HS-27A (cell line): ENCODE measurements at places on chromosomes 12 and 14.

DNA sequence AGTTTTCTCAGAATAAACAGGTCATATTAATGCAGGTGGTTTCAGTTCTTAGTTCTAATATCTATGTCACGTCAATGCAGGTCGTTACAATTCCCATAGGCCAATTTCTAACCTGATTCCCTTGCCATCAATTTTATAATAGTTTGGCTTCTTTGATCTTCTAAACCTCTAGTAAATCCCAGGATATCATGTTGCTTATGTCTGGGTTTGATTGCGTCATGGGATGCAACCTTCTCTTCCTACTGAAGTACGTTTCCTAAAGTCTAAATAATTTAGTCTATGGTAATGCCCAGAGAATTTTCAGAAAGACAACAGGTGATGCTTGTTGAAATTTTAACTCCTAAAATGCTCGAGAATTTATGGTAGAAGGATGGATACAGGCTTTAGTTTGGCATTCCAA is 19.2 kb downstream of the TAS2R7 start:
- no peak for DNase-seq

GRCh38 chr12:31386364-31386777 is 60.4 kb upstream of the SINHCAF start:
- DNase-seq = no peak

DNA sequence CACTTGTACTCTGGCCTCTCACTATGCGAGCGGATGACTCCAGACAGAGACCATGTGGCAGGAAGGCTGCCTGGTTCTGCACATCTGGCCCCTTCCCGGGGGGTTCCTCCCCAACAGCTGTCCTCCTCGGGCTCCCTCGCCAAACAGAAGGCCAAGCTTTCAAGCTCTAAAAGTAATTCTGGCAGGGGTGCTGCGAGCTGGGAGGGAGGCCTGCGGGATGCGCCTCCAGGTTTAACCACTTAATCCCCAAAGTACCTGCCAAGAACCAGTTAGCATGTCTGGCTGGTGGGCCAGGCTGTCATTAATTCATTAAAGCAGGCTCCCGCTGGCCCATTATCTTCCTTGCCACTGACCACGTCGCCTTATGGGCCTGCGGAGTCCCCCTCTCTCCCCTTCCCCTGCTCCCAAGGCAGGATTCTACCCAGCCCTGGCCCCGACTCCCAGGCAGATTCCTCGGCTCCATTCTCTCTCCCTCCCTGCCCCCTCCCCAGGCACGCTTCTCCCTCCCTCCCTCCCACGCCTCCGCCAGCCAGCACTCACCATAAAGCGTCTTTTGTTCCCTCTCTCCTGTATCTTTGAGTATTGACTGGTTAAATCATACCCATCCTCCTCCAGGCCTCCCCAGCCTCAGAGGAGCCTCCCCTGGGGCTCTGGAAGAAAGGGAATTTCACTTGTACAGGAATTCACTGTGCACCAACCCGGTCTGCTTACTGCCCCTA is 4.9 kb downstream of the HRK start:
- DNase-seq = no peak

DNA sequence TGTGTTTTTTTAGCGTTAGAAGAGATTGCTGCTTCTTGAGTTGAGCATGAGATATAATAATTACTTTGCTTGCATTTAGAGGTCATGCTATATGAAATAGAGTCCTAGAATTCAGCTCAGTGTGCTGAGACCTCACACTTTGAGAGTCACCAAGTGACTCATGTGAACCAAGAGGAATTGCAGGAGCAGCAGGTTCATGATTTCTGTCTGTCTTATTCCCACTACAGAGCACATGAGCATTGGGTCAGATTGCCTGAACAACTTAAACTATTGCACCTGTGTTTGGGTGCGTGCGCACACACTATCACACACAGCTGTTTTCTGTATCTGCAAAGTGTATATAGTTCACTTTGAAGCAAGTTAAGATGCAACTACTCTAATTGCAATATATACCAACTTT is 109.3 kb downstream of the FGD4 start:
- DNase-seq = no peak

- no peak for DNase-seq
Observed at GRCh38 chr14:35285168-35286002, 6.8 kb upstream of the PSMA6 start.

GRCh38 chr14:42729681-42730080 is 1123.0 kb downstream of the LRFN5 start:
- DNase-seq = no peak

DNA sequence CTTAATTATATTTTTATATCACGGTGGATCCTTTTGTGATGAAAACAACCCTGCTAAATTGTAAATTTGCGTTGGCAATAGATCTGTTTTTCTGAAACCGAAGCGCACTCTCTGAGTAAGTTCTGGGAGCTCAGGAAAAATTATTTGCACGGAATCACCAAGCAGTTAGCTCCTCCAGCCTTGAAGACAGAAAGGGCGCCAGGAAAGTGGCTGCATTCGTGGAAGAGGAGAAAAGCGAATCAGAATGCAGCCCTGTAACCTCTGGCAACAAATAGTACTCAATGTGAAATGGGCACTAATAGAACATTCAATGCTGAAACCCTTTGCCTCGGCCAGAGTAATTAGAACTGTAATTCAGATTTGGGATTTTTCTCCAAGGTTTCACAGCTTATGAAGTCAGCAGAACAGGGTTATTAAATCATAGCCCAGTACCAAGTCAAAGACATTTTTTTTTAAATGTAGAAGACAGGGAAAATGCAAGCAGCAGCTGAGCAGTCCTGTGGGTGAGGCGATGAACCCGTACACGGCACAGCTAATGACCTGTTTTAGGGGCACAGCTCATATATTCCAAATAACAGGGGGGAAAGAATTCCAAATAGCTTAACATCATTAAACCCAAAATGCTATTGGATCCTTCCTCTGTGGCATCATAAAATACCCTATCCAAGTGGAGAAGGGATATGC is 251.4 kb downstream of the EGLN3 start:
- DNase-seq = no peak

DNA sequence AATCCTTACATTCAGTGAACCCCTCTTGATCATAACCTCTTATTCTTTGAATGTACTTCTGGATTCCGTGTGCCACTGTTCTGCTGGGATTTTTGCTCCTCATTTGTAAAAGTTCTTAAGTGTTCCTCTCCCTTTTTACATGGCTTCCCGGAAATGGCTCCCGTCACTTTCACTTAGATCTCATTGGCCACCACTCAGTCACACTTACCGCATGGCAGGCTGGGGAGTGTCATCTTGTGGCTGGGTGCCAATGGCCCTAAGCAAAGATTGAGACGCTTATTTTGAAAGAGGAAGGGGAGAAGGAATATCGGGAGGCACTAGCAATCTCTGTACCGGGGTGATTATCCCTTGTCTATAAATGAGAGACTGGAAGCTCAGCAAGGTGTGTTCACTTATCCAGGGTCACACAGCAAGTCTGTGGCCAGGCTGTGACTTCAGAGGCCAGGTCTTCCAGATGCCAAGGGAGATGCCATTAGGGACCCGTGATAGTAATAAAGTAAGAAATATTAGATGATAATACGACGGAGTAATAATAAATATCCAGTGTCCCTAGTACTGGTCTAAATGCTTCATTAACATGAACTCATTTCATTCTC is 68.8 kb downstream of the RNFT2 start:
- no peak for DNase-seq

- peak; percentile 67 for DNase-seq
Observed at GRCh38 chr12:105256921-105257320, 20.9 kb upstream of the APPL2 start.

GRCh38 chr12:14187966-14188365 is 177.5 kb upstream of the ATF7IP start:
- no peak for DNase-seq

DNA sequence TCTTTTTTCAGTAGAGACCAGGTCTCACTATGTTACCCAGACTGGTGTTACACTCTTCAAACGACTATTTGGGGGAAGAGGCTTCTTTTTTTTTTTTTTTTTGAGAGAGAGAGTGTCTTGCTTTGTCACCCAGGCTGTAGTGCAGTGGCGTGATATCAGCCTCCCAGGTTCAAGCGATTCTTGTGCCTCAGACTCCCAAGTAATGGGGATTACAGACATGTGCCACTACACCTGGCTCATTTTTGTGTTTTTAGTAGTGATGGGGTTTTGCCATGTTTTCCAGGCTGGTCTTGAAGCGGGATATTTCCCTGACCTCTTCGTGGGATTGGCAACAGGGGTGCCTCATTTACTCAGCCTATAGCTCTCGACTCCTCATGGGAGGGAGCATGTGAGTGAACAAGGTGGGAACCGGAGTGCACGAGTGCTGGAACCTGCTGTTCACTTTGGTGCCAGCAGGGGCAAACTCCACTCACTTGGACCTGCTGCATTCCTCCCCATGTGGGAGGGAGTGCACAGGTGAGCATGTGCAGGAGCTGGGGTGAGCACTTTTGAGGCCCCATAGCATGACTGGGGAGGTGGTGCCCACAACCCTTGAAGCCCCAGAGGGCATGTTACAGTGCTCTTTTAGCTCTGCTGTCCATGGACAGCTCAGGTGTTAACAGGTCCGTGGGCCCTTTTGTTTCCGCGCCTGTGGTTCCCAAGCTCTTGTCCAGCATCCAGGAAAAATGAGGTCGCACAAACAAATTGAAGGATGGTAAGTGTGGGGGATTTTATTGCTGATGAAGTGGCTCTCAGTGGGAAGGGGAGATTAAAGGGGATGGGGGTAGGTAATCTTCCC is 79.1 kb upstream of the HECTD1 start:
- DNase-seq = no peak

GRCh38 chr14:79278798-79279644 is 932.3 kb downstream of the DIO2 start:
- DNase-seq = no peak

DNA sequence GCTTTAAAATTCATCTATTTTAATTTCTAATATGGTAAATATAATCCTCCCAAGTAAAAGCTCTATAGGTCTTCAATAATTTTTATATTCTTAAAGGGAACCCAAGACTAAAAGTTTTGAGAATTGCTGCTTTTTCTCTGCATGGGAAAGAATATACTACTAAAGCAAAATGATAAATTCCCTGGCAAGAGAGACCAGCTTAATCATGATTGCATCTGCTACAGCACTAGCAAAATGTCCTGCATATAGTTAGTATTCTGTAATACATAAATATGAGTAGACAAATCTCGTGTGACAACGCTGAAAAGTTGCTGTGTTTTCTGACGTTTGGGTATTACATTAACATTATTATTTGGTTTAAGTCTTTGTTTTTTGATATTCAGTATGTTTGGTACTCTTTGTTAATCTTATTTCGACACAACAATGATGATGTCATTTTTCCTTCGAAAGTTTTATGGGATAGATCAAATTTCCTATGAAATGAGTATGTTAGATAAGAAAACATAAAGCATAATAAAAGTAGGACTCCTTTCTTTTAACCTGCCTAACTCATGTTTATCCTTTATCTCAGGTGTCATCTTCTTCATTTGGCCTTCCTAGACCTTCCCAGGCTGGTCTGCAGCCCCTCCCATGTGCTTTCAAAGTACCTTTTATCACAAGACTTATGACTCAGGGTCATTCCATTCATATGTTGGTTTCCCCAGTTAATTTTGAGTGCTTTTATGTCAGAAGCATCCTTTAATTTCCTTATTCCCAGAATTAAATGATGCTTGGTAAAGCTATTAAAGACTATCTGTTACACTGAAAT is 321.9 kb downstream of the RAD51B start:
- DNase-seq = no peak

DNA sequence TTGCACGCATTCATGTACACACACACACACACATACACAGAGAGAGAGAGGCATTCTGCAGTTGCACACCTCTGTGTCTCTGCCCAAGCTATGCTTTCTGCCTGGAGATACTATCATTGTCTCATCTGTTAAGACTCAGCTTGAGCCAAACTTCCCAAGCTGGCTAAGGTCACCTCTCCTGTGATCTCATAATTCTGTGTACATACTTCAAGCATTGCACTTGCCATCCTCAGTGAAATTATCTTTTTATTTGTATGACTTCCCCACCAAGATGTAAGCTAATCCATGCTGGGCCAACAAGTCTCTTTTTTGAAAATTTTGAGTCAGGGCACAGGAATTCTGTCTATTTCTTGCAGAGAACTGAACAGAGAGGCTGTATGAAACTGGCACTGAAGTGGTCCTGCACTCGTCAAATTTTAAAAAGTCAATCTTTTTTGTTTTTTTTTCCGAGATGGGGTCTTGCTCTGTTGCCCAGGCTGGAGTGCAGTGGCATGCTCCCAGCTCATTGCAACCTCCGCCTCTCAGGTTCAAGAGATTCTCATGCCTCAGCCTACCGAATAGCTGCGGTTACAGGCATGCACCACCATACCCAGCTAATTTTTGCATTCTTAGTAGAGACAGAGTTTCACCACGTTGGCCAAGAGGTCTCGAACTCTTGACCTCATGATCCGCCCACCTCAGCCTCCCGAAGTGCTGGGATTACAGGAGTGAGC is 44.3 kb downstream of the TMTC1 start:
- peak; percentile 77 for DNase-seq

- DNase-seq = no peak
Observed at GRCh38 chr12:83378186-83378727, 691.6 kb downstream of the TMTC2 start.

DNA sequence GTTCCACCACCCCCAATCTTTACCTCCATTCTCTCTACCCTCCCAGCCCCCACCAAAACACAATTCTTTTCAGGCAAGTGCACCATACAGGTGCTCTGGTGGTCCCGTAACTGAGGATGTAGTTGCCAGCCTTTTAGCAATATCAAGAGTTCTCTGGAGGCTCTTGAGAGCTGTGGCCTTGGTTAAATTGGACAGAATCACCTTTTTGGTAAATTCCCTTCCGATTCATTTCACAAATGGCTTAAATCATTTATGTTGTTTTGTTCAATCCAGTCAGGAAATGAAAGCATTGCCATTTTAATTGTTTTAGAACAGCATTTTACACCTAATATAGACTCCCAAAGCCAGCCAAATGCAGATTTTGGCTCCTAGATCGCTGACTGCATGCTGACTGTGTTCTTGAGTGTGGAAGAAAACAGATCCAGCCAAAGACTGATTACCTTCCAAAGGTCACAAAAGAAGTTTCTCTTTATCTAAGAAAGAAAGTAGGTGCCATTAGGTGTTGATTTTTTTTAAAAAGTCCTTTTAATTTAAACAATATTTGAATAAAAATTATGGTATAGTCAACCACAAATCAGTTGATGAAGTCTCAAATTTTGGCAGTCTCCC is 25.6 kb downstream of the CRADD start:
- DNase-seq = no peak

GRCh38 chr12:120316798-120317223 is 10.8 kb downstream of the PLA2G1B start:
- DNase-seq = no peak

GRCh38 chr12:16347391-16348298 is at the start of gene MGST1:
TSS of gene MGST1 (plus strand) at chr12:16347645. CDS start at chr12:16354253, 6,608 bp downstream.
- DNase-seq = peak; percentile 40

GRCh38 chr12:94587266-94588241 is 62.8 kb downstream of the TMCC3 start:
- no peak for DNase-seq

- peak; percentile 49 for DNase-seq
Observed at GRCh38 chr12:28550757-28551704, 360.8 kb downstream of the CCDC91 start.

DNA sequence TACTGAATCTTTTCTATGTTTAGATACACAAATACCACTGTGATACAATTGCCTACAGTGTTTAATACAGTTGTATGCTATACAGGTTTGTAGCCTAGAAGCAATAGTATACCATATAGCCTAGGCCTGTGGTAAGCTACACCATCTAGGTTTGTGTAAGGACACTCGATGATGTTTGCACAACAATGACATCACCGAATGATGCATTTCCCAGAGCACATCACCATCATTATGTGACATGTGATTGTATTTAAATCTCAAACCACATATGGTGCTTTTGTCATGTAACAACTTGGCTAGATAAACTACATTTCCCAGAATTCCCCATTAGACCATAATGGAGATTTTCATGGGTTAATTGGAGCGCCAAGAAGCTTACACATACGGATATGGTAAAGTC is 128.4 kb upstream of the CPNE8 start:
- DNase-seq = no peak

- no peak for DNase-seq
Observed at GRCh38 chr12:31923063-31923412, 36.2 kb upstream of the RESF1 start.
